ENCODE measurements at places on chromosomes 12 and 14.

- DNase-seq: no peak
Observed at GRCh38 chr14:90624227-90624626, 192.0 kb downstream of the TTC7B start.

GRCh38 chr12:103955811-103956508 is 9.7 kb upstream of the TDG start:
- DNase-seq: no peak

DNA sequence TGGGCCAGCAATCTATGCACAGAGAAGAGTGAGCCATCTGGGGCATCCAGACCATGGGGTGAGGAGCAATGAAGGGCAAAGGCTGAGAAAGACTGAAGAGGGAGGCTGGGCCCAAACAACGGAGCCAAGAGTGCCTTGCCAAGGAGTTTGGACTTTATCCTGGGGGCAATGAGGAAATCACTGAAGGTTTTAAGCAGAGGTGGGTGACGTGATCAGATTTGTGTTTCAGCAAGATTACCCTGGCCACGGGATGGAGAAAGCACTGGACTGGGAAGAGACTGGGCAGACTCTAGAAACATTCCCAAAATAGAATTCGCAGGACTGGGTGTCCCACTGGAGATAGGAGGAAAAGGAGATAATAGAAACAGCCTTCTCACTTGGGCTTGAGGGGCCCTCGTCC is 65.3 kb downstream of the DPF3 start:
- no peak for DNase-seq

DNA sequence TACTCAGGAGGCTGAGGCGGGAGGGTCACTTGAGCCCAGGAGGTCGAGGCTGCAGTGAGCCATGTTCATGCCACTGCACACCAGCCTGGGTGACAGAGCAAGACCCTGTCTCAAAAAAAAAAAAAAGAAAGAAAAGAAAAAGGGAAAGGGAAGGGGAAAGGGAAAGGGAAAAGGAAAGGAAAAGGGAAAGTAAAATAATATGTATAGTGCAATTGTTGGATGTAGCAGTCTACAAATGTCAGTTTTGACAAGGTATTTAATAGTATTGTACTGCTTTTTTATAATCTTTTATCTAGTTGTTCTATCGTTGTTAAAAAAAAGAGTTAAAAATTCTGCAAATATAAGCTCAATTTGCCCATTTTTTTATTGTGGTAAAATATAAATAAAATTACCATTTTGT is 67.3 kb downstream of the SLC2A13 start:
- no peak for DNase-seq

DNA sequence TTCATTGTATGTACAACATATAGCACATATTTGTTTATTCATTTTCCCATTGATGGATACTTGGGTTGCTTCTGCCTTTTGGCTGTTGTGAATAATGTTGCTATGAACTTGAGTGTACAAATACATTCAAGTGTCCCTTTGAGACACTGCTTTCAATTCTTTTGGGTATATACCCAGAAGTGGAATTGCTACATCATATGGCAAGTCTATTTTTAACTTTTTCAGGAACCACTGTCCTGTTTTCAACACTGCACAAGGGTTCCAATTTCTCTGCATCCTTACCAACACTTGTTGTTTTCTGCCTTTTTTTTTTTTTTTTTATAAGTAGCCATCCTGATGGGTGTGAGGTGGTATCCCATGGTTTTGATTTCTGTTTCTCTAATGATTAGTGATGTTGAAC is 15.9 kb downstream of the RBMS2 start:
- no peak for DNase-seq

Data from stimulated activated CD8-positive, alpha-beta memory T cell treated with anti-CD3 and anti-CD28 coated beads, Interleukin-4, amount 100 ng/mL, for 4 hours (primary cell).